ENCODE measurements at places on chromosomes 13 and 19. TPM values are rescaled to one million over a fixed set of nuclear protein-coding genes. Genes with fewer than 3 reads are reported as not detected.

The EIF3K gene
- 297 TPM for total RNA-seq

The CTXN1 gene
- not detected for total RNA-seq

The LMTK3 gene
- total RNA-seq = 5.4 TPM

The FAM83E gene
- total RNA-seq = 1.3 TPM

The ZNF709 gene
- 3.0 TPM for total RNA-seq

The GSX1 gene
- total RNA-seq = not detected

The TEKTIP1 gene
- total RNA-seq = 6.6 TPM

The ADPRHL1 gene
- total RNA-seq = 0.71 TPM

The HAUS5 gene
- 45.3 TPM for total RNA-seq

The CLIP3 gene
- 1.7 TPM for total RNA-seq

The PLPP2 gene
- total RNA-seq = 0.60 TPM

The RNF225 gene
- total RNA-seq = 0.45 TPM

The PTBP1 gene
- total RNA-seq = 406 TPM

The OR7A5 gene
- total RNA-seq = not detected

The ZNF571 gene
- 1.5 TPM for total RNA-seq

The FAM124A gene
- 0.08 TPM for total RNA-seq

The NOVA2 gene
- 0.15 TPM for total RNA-seq

The SAFB2 gene
- total RNA-seq = 90.7 TPM

The ZNF98 gene
- total RNA-seq = not detected

The ZNF208 gene
- 0.78 TPM for total RNA-seq

The CAPNS1 gene
- 520 TPM for total RNA-seq

The SIGLEC5 gene
- not detected for total RNA-seq

The PRR19 gene
- total RNA-seq = 0.91 TPM

The POSTN gene
- not detected for total RNA-seq

The ZNF43 gene
- total RNA-seq = 21.3 TPM

The DKKL1 gene
- not detected for total RNA-seq

The PCDH9 gene
- not detected for total RNA-seq

The NCR1 gene
- total RNA-seq = not detected

The RAD23A gene
- 123 TPM for total RNA-seq

The MADCAM1 gene
- 0.78 TPM for total RNA-seq

The S1PR4 gene
- total RNA-seq = 280 TPM

The ZNF525 gene
- 16.1 TPM for total RNA-seq

The TGFBR3L gene
- 4.2 TPM for total RNA-seq

The SLC6A16 gene
- total RNA-seq = 3.0 TPM

The ZNF100 gene
- 18.9 TPM for total RNA-seq

The CLDND2 gene
- total RNA-seq = 8.2 TPM

Measured in activated CD4-positive, alpha-beta memory T cell treated with anti-CD3 and anti-CD28 coated beads, Interleukin-2, amount 10 ng/mL, durations not matched to agents 7 days and 5 days (primary cell).